Stromal cell of bone marrow (primary cell): ENCODE measurements at places on chromosomes 4 and X.

DNA sequence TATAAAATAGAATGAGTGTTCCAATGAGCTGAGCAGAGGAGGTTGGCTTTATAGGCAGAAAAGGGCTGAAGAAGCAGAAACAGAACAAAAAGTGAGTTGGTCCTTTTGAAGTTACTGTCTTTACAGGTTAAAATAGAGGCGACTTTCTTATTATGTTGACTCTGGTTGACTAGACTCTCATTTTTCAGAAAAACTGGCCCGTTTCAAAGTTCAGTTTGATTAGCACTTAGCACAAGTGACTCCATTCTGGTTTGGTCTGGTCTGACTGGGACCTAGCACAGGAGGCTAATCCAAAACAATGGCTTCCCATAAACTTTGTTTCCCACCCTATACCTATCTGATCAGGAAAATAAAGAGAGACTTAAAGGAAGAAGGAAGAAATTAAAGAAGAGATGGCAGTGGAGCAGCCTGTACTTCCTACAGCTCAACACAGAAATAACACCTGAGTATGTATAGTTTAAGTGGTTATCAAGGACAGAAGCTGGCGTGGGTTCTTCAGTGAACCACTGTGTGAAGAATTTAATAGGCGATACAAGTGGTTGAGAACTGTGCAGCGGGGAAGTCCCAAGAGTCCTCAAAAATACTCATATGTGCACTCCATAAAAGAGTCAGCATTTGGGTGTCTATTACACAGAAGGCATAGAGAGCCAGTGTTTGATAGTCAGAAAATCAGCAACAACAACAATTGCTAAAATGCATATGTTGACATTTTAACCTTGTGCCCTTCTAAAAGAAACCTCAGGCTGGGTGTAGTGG is 554.8 kb upstream of the HTR2C start:
- no peak for DNase-seq

DNA sequence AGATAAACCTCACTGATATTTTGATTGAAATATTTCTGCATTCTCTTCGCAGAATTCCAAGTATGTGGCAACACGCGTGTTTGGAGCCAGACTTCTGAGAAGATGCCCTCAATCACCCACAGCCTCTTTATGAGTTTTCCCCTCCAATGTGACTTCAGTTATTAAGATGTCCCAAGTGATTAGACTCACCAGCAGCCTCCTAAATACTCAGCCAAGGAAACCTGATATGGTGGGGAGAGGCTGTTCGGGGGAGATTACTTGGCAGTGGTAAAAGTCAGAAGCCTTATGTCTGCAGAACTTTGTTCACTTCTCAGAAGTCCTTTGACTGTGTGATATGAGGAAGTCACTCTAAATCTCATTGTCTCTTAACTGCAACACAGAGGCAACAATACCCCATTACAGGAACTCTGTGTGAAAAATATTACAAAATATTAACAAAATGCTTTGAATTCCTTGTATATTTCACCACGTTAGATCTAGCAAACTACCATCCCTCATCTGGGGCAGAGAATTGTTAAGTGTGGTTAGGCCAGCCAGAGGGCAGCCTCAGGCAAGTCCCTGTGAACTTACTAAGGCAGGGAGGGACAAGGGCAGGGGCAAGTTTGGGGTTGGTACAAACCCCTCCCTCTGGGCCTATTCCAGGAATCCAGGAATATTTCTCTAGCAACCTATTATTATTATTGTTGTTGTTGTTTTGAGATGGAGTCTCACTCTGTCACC is 151.4 kb upstream of the USP9X start:
- DNase-seq = peak; percentile 71

GRCh38 chr4:163922302-163922701 is 427.8 kb downstream of the TMA16 start:
- no peak for DNase-seq

DNA sequence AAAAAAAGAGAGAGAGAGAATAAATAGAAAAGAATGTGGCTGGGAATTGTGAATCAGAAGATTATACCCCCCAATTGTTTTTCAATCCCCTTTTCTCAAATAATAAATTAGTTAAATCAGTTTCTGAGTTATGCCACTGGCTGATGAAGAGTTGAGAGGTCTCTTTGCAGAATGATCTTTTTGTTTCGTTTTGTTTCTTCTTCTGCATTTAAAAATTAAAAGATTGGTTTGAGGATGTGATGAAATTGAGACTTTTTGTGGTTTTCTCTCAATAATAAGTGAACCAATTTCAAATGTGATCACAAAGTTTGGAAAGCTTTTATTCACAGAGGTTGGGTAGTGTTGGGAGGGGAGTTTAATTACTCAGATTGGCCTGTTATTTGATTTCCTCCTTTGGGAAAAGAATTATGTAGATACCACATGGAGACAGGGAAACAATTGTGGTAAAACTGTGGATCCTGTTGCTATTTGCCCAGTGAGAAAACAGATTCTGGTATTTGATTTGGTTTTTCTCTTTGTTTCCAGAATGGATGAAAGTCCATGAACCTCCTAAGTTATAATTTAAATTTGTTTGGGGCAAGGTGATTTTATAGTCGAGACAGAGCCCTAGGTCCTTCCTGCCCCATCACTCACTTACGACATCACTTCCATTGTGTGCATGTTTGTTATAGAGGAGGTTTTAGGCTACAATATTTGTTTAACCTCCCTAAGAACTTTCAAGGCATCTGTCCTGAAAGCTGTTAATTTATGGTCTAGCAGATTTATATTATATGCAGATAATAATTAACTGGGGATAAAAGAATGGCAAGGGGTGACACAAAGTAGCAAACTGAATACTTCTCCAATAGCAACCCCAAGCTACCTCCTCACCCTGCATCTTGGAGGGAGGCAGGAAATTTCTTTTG is 92.0 kb upstream of the BMPR1B start:
- no peak for DNase-seq

DNA sequence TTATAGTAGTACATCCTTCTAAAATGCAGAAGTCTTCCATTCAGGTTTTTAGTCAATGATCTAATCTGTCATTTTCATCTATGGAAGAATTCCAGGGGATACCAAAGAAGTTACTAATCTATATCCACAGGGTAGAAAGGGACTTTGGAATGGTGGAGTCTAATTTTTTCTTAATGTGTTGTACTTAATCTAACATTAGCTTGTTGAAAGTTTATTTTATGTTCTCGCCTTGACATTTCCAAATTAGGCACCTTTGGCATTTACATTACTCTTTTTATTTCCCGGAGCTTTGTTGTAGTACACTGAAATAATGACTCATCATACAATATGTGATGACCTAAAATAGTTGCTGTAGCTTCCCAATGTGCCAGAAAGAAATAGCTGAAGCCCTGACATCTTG is 91.5 kb downstream of the HTR2C start:
- DNase-seq = peak; percentile 2

GRCh38 chr4:176188654-176189053 is 6.7 kb downstream of the SPATA4 start:
- DNase-seq = no peak

DNA sequence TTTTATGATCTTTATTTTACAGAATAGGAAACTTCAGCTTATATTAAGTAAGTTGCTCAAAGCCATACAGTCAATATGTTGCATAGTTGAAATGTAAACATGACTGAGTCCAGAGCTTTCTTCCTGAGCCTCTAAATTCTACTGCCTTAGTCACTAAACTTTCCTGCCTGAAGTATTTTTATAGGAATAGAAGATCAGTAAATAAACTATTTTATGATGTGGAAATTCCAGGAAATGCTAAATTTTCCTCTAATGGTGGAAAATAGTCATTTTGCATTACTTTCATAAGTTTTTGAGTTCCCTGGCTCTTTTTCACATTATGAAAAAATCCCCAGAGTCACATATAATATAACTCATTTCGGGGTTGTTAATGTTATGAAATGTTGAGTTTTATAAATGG is 182.8 kb downstream of the BANK1 start:
- DNase-seq = peak; percentile 66

- no peak for DNase-seq
These were observed 588.5 kb downstream of the TRIML1 start for GRCh38 chr4:188727746-188728145.

GRCh38 chrX:71195964-71196649 is 26.9 kb upstream of the GJB1 start:
- no peak for DNase-seq

- DNase-seq = no peak
These were observed 16.4 kb upstream of the ARAP2 start for GRCh38 chr4:36260731-36261130.

- DNase-seq = no peak
These were observed 6.5 kb upstream of the PRKG2 start for GRCh38 chr4:81221303-81222081.

DNA sequence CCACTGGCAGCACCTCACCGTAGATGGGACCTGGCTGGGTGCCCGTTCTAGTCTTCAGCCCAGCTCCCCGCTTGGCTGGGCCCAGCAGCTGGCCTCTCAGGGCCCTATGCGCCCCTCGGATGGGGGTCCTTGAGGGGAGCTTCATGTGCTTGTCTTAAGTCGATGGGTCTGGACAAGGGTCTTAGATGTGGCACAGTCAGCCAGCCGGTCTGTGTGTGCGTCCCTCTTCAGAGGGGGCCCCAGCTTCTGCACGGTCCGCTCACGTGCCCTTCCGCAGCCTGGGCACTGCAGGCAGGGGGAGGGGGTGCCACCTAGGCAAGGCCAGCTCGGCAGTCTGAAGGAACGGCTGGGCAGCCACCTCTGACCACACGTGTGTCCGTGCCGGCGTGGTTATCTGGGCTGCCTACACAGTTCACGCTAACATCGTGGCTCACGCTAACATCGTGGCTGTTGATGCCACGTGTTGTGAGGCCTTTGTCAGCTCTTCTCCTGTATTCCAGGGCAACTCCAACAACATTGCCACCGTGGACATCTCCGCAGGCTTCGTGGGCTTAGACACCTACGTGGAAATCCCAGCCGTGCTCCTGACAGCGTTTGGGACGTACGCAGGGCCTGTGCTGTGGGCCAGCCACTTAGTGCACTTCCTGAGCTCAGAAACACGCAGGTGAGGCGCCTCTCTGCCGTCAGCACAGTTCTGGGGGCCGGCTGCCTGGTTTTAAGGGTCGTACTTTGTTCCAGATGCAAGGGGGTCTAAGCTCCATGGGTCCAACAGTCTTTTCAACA is 34.5 kb downstream of the PIGG start:
- no peak for DNase-seq

DNA sequence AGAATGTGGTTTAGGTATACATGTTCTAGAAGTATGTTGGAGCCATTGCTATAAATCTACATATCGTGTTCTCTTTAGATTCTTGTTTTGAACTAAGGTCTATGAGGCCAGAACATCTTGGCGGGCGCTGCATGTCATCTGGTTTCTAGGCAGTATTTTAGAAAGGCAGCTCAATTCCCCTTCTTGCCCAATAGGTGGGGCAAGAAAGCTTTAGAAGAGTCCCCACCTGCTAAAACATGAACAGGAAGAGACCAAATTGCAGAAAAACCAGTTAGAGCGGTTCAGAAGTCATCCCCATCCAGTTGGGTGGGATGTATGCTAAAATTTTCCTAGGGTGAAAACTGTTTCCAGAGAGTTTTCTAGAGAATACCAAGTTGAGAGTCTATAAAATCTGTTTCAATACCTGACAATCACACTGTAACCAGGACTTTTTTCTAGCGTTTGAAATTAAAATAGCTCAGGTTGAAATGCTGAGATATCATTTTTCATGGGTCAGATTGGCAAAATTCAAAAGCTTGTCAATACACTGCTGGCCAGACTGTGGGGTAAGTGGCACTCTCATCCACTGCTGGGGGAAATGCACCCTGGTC is 17.5 kb upstream of the SH3KBP1 start:
- no peak for DNase-seq

DNA sequence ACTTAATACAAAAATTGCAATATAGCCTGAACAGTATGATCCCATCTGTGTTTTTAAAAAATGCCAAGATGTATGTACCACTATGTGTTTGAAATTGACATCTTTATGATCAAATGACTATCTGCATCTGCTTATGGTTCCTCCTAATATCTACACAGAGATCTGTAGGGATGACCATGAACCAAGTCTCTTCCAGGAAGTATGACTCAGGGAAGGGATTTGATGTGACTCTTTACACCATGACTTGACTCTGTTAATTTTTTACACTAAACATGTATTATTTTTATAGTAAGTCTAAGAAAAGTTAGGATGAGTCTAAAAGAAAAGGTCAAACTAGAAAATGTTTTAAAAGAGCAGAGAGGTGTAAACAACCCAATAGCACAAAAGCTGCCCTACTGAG is 164.0 kb downstream of the SH3KBP1 start:
- no peak for DNase-seq

GRCh38 chr4:171846232-171846631 is 33.0 kb downstream of the GALNTL6 start:
- no peak for DNase-seq

- peak; percentile 82 for DNase-seq
These were observed 75.9 kb upstream of the CAMK2D start for GRCh38 chr4:113837397-113837796.

- DNase-seq = no peak
These were observed 166.1 kb upstream of the KLF8 start for GRCh38 chrX:56066016-56066415.

DNA sequence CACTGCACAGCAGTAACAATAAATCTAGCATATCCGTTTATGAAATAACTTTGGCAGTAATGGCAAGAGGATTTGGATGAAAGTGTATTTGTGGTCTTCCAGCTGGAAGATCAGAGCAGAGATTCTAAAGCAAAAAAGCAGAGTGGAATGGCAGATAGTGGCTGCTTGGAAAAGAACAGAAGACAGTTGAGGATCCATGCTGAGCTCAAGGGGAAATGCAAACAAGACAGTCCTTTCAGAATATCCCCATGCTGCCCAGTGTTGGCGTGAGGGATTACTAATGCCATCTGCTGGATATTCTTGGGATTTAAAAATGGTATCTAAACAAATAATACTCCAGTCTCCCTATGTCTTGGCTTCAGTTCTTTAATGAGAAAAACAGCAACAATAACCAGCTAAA is 629.1 kb upstream of the ATOH1 start:
- peak; percentile 12 for DNase-seq

DNA sequence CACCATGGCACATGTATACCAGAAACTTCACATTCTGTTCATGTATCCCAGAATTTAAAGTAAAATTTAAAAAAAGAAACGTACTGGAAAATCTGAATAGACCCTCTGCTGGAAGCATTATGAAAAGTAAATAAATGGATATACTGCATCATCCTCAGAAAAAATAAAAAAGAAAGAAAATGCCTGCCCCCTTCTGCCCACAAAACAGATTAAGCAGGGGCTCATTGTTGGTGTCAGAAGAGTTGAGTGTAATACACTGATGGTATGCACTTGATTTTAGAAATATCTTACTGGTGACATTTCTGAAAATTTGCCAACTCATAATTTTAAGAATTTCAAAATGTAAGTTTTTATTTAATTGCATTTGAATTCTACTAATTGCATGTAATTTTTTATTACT is 77.8 kb downstream of the LRP2BP start:
- no peak for DNase-seq

GRCh38 chr4:78726546-78726945 is 49.6 kb upstream of the BMP2K start:
- no peak for DNase-seq
